ENCODE measurements at places on chromosomes 13 and 19. TPM values are rescaled to one million over a fixed set of nuclear protein-coding genes. Genes with fewer than 3 reads are reported as not detected.

Gene RFPL4A
- total RNA-seq, result not detected

Gene TEX26
- total RNA-seq, result not detected

Gene SIX5
- 22.6 TPM for total RNA-seq

Gene MBD3L3
- total RNA-seq, result not detected

Gene ZNF541
- total RNA-seq, result 0.42 TPM

GRCh38 chr13:43979492-43979891 is 99.8 kb downstream of the LACC1 start:
- no peak overlapping the region for H3K4me3 ChIP-seq
- H3K27me3 ChIP-seq, result 0 out of 2 replicates have a peak, but pooled peaks cover 6% of the 10 kb centered on the region
- DNase-seq, result no peak
- peaks cover 2% of the 10 kb centered on the region for H3K4me1 ChIP-seq

Gene KIR2DL3
- total RNA-seq, result not detected

DNA sequence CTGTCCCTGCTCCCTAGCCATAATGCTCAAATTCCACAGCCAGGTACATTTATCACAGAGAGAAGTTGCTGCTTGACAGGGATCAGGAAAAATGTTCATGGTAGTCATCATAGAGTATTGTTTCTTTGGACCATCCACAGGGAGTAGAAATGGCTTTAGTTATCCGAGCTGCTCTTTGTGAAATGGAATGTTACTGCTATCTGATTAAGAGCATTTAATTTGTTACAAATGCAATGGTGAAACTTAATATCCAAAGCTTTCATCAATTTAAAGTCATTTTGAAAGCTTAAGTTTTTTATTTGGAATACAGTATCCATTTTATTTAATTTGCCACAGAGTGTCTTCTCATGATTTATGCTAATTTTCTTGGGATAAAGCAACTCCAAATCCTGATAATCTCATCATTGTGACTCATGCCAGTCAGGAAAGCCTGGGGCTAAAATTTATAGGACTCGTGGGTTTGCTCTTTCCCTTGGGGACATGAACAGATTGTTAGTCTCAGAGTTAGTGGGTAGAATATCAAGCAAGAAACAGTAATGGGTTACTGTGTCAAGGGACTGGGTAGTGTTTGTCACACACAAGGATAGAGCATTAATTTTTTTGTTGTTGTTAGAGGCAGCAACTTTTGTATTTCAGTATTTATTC is 59.8 kb downstream of the SCEL start:
- DNase-seq, result no peak
- H3K4me1 ChIP-seq, result no peaks in the 10 kb centered on the region
- no peaks in the 10 kb centered on the region for H3K27me3 ChIP-seq
- no peak overlapping the region for H3K27ac ChIP-seq
- no peaks in the 10 kb centered on the region for H3K36me3 ChIP-seq

GRCh38 chr13:95323930-95324662 is 22.8 kb upstream of the ABCC4 start:
- H3K27me3 ChIP-seq, result no peaks in the 10 kb centered on the region
- no peaks in the 10 kb centered on the region for H3K36me3 ChIP-seq
- DNase-seq, result no peak

GRCh38 chr13:29749401-29750182 is 100.8 kb downstream of the UBL3 start:
- H3K27me3 ChIP-seq, result no peaks in the 10 kb centered on the region
- H3K27ac ChIP-seq, result no peak overlapping the region
- no peak for DNase-seq
- no peak overlapping the region for H3K4me3 ChIP-seq

DNA sequence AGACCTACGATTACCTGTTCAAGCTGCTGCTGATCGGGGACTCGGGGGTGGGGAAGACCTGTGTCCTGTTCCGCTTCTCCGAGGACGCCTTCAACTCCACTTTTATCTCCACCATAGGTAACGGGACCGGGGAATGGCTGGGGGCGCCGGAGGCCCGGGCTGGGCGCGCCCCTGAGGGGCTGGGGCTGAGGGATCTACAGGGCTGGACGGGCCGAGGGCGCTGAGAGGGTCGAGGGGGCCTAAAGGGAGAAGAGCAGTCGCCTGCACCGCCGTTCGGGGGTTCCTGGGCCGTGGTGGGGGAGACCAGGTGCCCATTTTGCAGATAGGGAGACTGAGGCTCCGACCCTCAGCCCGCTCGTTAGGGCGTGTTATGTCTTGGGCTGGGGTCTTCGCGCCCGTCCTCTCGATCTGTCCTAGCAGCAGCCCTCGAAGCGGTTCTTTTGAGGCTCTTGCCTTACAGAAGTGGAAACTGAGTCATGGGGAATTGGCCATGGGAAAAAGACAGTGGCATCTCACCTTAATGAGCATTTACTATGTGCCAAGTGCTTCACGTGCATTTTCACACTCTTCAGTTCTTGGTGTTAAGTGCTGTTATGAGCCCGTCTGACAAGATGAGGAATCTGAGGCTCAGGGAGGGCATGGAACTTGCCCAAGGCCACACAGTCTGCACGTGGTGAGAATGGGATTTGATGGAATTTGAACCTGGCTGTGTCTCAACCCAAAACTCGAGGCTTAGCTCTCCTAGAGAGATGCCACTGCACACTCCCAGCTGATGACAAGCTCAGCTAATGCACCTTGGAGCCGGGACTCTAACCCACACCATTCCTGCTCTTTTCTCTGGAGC is 442 bp downstream of the RAB8A start:
- peaks cover 10% of the 10 kb centered on the region for H3K4me1 ChIP-seq
- H3K36me3 ChIP-seq, result no peaks in the 10 kb centered on the region
- H3K27ac ChIP-seq, result peak overlapping the region; percentile 87
- no peak for DNase-seq
- no peaks in the 10 kb centered on the region for H3K27me3 ChIP-seq

DNA sequence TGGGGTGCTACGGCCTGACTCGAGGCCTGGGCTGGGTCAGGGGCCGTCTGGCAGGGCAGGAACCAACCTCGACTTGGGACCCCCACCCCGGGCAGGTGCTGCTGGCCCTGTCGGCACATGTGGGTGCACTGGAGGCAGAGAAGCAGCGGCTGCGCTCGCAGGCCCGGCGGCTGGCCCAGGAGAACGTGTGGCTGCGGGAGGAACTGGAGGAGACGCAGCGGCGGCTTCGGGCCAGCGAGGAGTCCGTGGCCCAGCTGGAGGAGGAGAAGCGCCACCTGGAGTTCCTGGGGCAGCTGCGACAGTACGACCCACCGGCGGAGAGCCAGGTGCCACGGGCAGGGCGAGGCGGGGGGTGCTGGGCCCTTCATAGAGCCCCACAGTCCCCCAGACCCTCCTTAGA is 5.9 kb downstream of the KLC3 start:
- no peak overlapping the region for H3K4me3 ChIP-seq
- H3K4me1 ChIP-seq, result no peaks in the 10 kb centered on the region
- peaks cover 12% of the 10 kb centered on the region for H3K27me3 ChIP-seq
- H3K36me3 ChIP-seq, result no peaks in the 10 kb centered on the region
- peak; percentile 80 for DNase-seq

DNA sequence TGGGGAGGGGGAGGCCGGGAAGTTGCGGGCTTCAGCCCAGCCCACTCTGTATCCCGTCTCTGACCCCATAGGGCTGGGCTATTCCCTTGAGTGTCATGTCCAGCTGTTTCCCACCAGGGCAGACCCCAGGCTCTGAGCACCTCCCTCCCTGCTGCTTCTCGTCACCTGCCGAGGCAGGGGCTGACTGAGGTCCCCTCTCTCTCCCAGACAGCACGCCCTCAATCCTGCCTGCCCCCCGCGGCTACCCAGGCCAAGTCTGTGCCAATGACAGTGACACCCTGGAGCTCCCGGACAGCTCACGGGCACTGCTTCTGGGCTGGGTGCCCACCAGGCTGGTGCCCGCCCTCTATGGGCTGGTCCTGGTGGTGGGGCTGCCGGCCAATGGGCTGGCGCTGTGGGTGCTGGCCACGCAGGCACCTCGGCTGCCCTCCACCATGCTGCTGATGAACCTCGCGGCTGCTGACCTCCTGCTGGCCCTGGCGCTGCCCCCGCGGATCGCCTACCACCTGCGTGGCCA is 625 bp downstream of the F2RL3 start:
- no peak for DNase-seq
- no peaks in the 10 kb centered on the region for H3K27me3 ChIP-seq
- no peaks in the 10 kb centered on the region for H3K4me1 ChIP-seq
- no peak overlapping the region for H3K27ac ChIP-seq
- no peaks in the 10 kb centered on the region for H3K36me3 ChIP-seq

Gene PDE4C
- total RNA-seq, result 3.6 TPM

Gene GADD45B
- total RNA-seq, result 12.3 TPM

Gene LINGO3
- total RNA-seq, result 1.9 TPM

- no peak overlapping the region for H3K4me3 ChIP-seq
- H3K36me3 ChIP-seq, result no peaks in the 10 kb centered on the region
- H3K27me3 ChIP-seq, result no peaks in the 10 kb centered on the region
These were observed 7.2 kb downstream of the ZBTB7A start for GRCh38 chr19:4059453-4059871.

DNA sequence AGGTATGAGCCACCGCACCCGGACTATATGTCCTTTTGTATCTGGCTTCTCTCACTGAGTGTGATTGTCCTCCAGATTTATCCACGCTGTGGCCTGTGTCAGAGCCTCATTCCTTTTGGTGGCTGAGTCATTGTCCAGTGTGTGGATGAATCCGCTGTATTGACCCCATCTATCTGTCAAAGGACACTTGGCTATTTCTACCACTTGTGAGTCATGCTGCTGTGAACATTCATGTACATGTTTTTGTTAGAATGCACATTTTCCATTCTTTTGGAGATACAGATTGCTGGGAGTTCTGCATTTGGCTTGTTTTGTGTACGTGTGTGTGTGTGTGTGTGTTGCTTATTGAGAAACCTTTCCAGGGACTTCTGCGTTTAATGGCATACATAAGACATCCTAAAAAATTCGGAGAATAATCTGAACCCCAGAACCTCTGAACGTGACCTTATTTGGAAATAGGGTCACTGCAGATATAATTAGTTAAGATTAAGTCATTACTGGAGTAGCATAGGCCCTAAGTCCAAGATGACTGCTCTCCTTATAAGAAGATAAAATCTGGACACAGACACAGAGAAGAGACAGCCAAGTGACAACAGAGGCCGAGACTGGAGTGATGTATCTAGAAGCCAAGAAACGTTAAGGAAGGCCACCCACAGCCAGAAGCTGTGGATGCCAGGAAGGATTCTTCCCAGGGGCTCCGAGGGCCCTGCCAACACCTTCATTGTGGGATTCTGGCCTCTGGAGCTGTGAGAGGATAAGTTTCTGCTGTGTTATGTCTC is 4.9 kb upstream of the GIPC3 start:
- no peak overlapping the region for H3K27ac ChIP-seq
- no peaks in the 10 kb centered on the region for H3K36me3 ChIP-seq
- H3K4me3 ChIP-seq, result no peak overlapping the region
- peaks cover 12% of the 10 kb centered on the region for H3K4me1 ChIP-seq

DNA sequence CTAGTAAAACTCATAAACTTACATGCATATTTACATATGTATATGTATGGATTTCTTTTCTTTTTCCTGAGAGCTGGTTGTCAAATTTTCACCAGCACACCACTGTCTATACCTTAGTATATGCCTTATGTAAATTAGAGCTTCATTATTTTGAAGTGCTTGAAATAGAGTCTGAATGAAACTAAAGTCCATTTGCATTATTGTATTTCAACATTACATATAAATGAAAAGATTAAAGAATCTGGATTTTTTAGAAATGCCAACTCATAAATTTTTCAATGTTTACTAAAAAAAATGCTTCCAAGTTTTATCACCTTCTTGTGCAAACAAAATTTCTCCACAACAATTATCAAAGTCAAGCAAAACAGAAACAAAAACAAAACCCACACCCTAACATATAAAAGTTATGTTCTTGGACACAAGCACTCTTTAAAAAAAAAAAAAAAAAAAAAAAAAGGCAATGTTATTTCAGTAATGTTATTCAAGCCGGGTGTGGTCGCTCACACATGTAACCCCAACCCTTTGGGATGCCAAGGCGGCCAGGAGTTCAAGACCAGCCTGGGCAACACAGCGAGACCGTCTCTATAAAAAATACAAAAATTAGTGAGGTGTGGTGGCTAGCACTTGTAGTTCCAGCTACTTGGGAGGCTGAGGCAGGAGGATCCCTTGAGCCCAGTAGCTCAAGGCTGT is 18.3 kb downstream of the MED26 start:
- no peaks in the 10 kb centered on the region for H3K27me3 ChIP-seq
- 0 out of 2 replicates have a peak, but pooled peaks cover under 1% of the 10 kb centered on the region for H3K4me1 ChIP-seq
- no peak overlapping the region for H3K4me3 ChIP-seq
- H3K27ac ChIP-seq, result no peak overlapping the region

Gene OR7D2
- not detected for total RNA-seq

Data from GM23338 (cell line).